ENCODE measurements at places on chromosomes 4 and X.

GRCh38 chr4:147138171-147138570, 192.5 kb upstream of the TTC29 start:
- DNase-seq, result no peak

GRCh38 chrX:19721726-19722370, 165.6 kb downstream of the SH3KBP1 start:
- DNase-seq, result no peak

- peak; percentile 6 for DNase-seq
Measured at GRCh38 chr4:165757451-165757850, 115.6 kb upstream of the TLL1 start.

DNA sequence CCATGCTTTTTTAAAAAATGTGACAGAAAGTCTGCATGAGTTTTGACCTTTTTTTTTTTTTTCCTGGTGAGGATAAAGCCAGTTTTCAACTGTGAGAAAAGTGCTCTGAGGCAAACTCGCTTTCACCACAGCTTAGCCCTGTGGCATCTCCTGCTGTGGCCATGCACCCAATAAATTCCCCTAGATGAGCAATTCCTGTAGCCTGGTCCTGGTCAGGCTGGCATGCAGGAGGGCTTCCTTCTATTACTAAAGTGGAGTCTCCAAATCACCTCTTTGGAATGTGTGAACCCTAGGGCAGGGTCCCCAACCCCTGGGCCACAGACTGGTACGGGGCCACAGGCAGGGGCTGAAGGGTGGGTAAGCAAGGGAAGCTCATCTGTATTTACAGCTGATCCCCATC, 265.4 kb downstream of the RAPGEF2 start:
- DNase-seq, result no peak

Measured in NCI-H1417 (cell line).